ENCODE measurements at places on chromosomes 4 and X. TPM values are rescaled to one million over a fixed set of nuclear protein-coding genes. Genes with fewer than 3 reads are reported as not detected.

- DNase-seq: no peak
Measured at GRCh38 chr4:4415806-4416805, 29.2 kb downstream of the NSG1 start.

Gene BMP15
- total RNA-seq: not detected

DNA sequence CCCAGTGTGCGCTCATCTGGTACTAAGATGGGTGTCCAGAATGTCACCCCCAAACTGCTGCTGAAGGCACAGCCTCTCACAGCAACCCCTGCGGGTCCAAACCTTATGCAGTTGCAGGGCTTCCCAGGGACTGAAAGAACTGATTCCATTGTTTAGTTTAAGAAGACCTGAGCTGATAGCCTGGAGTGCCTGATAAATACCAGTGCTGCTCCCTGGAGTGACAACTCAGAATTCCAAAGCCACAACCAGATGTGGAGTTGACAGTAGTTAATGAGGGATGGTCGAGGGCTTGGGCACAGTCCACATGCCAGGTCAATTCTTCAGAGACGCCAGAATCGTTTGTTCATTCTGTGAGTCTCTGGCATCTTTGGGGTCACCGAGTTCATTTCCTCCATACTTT lies 71.2 kb downstream of the LNX1 start:
- no peak for DNase-seq

DNA sequence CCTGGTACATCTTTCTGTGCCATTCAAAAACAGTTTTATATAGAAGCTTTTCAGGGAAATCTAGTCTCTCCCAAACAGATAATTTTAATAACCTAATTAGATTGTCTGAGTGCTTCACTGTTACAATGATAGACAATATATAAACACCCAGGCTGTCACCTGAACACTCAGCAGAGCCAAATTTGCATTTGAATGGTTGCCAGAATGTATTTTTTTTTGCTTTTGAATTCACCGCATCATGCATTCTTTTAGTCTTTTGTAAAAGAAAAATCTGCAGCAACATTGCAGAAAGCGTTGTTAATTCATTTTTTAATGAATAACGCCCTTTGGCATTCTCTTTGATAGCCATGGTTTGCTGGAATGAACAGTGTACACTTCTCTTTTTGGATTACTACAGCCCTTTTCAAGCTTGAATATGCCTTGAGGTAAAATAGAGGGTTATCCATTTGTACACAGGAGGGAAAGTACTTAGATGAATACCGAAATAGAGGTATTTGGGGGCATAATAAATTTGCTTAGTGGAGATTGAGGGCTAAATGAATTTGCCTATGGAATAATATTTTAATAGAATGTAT lies 175.0 kb upstream of the EPHA5 start:
- DNase-seq: no peak

GRCh38 chrX:140764401-140764919 lies 54.9 kb downstream of the LINC00632 start:
- no peak for DNase-seq

DNA sequence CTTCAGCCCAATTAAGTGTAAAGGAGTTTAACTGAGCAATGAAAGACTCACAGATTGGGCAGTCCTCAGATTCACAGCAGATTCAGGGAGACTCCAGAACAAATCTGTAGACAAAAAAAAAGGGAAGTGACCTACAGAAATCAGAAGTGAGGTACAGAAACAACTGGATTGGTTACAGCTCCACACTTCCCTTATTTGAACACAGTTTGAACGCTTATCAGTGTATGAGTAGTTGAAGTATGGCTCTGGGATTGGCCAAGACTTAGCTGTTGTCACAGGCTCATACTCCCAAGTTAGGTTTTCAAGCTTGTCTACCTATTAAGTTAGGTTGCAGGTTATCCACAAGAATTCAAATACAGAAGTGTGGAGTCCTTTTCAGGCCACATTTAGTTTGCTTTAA lies 112.4 kb upstream of the ELOVL6 start:
- no peak for DNase-seq

- DNase-seq: no peak
Measured at GRCh38 chr4:3361896-3362295, 69.1 kb downstream of the RGS12 start.

- DNase-seq: no peak
Measured at GRCh38 chrX:145178268-145178667, 69.0 kb upstream of the SPANXN1 start.

- no peak for DNase-seq
Measured at GRCh38 chrX:153583433-153583832, 15.5 kb downstream of the CCNQ start.

Gene NXF2B
- total RNA-seq: not detected

DNA sequence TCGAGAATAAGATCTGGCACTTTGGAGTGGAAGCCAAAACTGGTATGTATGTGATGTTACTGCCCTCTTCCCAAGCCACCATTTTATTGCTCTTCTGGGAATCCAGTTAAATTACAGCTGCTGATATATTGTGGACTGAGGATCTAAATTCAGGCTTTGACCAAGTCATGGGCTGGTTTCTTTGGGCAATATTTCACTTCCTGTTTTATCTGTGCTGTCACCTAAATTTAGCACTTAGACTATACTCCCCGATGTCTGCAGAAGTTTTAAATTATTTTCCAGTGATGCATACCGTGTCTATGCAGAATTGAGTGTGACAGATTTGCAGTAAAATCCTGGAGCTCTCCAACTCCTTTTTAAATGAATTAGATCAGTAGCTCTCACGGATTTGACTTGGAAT lies 100.0 kb downstream of the TEX13A start:
- DNase-seq: no peak

GRCh38 chr4:59540311-59540710 lies 1659.8 kb upstream of the ADGRL3 start:
- peak; percentile 3 for DNase-seq

Gene UGT2A1
- not detected for total RNA-seq

Gene GLRA3
- not detected for total RNA-seq

Gene PAGE5
- not detected for total RNA-seq

DNA sequence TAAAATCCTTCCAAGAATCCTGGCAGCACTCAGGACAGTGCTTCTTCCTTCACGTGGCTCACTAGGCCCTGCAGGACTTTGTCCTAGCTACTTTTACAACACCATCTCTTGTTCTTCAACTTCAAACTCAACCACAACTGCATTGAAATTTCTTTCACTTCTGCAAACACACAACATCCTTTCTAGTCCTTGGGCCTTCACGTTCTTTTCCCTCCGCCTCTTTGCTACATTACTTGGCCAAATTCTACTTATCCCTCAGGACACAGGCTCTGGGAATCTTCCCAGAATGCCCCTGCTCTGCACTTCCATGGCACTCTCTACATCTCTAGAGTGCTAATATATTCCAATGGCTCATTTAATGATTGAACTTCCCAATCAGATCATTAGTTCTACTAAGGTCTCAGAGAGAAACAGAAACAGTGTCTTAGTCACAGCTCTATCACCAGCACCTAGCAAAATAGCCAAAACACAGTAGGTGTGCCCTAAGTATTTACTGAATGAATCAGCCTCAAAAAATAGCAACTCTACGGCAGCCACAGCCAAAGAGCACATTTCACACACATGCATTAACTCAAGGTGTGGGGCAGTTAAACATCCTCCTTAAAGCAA lies 73.3 kb downstream of the MANBA start:
- no peak for DNase-seq

DNA sequence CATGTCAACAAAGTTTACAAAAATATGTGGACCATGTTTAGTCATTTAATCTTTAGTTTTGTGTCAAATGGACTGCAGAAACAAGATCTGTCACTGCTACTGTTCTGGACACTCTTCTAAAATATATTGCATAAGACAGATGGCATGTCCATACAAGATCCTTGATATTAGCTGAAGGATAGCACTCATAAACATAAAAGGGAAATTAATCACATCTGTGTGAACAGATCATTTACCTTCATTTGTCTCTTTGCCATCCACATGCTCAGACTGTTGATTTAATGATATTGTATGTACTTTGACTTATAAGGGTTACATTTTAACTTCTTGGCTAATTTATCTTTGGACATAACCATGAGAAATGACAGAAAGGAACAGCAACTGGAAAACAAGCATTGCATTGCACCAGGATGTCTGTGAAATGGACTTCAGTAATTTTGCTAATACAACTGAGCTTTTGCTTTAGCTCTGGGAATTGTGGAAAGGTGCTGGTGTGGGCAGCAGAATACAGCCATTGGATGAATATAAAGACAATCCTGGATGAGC lies at the start of gene UGT2B7:
Gene UGT2B7 (plus strand): TSS at position 364 of the 546 bp plus-strand sequence. CDS start 47 bp downstream, at position 411.
- DNase-seq: peak; percentile 91
